ENCODE measurements at places on chromosomes 4 and X.

GRCh38 chr4:5812506-5813229 lies 80.2 kb downstream of the CRMP1 start:
- DNase-seq: no peak

DNA sequence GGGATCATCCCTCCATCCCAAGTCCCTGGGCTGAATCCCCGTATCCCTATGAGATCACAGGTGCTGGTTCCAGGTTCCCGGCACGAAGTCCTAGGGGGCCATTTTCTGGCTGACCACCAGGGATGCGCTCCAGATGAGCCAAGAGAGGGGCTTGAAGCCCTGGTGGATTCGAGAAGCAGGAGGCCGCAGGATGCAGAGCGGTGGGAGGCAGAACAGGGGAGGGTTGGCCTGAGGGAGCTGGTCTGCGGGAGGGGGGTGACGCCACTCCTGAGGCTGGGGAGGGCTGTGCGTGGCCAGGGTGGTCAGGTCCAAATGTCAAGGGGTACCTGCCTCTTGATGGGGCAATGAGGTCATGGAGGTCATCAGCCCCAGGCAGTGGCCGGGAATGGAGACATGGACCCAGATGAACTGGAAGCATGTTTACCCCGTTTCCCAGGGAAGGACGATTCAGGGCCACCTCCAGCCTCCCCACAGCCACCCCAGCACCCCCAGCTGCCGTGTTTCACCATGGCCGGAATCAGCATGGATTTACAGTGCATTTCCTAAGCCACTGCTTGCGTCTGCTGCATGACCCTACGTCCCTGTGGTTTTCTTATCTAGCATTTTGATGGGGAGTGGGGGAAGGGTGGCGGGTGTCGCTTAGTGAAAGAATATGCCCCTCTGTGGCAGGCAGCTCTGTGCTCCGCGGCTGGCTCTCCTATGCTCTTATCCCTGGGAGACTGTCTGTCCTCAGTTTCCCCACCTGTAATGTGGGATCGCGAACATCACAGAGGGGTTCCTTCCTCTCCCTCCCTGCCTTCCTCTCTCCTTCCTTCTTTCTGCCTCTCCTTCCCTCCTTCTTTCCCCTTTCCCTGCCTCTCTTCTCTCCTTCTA lies 17.0 kb upstream of the HTRA3 start:
- no peak for DNase-seq

DNA sequence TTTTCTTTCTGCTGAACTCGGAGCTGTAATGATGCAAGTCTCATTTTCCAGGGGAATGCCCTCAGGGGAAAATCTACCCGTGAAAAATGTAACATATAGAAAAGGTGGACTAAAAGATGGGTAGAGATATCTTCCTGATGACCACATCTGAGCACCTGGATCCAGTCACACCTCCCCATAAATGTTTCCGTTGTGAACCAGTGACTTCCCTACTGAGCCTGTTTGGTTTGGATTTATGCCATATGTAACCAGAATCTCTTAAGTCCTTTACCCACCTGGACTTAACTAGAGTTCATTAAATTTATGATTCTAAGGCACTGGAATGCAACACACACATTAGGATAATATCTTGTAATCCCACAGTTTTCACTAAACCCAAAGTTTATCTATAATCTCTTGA lies 171.1 kb downstream of the ZNF330 start:
- DNase-seq: no peak

DNA sequence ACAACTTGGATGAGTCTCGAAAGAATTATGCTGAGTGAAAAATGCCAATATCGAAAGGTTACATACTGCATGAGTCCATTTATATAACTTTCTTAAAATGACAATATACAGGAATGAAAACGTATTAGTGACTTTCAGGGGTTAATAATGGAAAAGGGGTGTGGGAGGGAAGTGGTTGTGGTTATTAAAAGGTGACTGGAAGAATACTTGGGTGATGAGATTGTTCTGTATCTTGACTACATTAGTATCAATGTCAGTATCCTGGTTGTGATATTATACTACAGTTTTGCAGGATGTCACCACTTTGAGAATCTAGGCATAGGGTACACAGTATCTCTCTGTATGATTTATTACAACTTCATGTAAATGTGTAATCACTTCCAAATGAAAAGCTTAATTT lies 204.5 kb downstream of the DTHD1 start:
- no peak for DNase-seq

DNA sequence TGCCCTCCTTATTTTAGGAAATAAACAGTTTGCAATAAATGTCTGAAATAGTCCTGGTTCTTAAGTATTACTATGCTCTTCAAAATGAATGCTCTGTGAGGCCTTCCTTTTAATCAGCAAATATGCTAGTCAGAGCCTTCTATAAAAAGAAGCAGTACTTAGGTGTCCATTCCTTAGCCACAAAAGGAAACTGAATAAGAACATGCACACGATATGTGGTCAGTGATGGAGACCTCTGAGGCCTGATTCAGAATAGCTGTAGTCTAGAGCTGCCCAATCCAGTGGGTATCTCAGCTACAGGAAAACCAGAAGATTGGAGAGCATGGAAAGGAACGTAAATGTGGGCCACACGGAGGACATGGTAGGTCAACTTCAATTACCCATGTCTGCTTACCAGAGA lies 141.8 kb downstream of the RASL11B start:
- DNase-seq: no peak

GRCh38 chr4:53682908-53683307 lies 91.6 kb upstream of the LNX1 start:
- DNase-seq: no peak

GRCh38 chr4:157012296-157012695 lies 40.7 kb upstream of the PDGFC start:
- no peak for DNase-seq

DNA sequence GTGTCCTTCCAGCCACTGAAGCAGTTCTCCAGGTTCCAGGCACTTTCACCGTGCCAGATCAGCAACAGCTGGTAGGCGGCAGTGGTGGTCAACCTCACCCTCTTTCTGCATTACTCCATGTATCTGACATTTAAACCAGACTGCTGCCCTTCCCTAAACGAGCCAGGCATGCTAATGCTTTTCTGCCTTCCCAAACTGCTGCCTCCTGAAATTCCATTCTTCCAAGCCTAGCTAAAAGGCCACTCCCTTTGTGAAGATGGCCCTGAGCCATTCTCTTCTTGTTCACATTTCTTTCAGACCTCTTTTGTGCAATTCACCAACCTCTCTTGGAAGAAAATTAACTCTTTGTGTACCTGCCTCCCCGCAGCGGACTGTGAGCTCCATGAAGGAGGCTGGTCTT lies 73.7 kb downstream of the CHST7 start:
- no peak for DNase-seq

DNA sequence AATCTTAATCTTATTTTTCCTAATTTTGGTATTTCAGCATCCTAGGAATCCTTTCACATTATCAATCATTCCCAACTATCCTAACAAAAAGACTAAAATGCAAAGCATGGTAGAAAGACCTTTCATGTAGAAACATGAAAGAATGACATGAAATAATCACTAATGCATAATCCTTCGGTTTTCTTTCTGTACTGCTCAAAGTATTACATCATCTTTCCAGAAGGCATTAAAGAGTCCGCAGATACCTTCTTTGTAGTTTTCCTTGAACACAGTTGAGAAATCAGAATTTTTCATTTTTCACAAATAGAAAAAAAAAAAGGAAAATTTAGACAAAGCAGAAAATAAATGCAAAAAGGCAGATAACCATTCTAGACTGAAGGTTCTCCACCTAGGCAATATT lies 11.5 kb downstream of the RCHY1 start:
- DNase-seq: no peak
